Pancreas (tissue), 10 donors: ENCODE measurements at places on chromosomes 7 and 10.

GRCh38 chr10:49282879-49283341 is 16.1 kb upstream of the C10orf71 start:
- no peak for DNase-seq

DNA sequence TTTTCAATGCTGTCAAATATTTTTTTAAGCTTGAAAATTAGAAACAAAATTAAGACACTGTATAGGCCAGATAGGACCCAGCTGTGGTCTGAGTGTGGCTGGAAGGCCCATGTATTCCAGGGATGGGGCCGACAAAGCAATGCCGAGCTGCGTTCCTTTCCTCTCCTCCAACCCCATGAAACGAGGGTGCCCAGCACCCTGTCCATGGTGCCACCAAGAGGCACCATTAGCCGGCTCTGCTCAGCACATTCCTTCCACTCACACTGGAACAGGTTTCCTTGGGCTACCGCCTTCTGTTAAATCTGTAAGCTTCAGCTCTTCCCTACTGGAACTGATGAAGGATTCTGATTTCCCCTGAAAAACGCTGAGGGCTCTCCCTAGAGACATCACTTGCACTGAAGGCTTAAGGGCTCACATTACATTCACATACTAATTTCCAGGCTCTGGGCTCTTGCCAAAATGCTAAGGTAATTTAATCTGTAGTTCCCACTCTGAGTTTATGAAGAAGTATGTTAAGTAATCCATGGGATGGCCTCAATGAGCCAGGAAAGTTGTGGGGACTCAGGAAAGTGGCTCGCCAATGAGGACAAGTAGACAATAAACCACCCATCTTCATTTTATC is 73.7 kb upstream of the CAMK2B start:
- no peak for DNase-seq

- no peak for DNase-seq
These were observed 65.4 kb upstream of the CHRM2 start for GRCh38 chr7:136803028-136803427.

GRCh38 chr7:20401861-20402746 is 71.4 kb downstream of the ITGB8 start:
- DNase-seq = no peak

- DNase-seq = no peak
These were observed 69.4 kb downstream of the GOLGA7B start for GRCh38 chr10:97919012-97919411.

GRCh38 chr7:596819-597182 is 77.2 kb upstream of the PDGFA start:
- DNase-seq = no peak
